Activated CD4-positive, alpha-beta T cell treated with anti-CD3 and anti-CD28 coated beads, Interleukin-2, amount 10 ng/mL, durations not matched to agents 24 days and 14 days (primary cell): ENCODE measurements at places on chromosomes 11 and 22. TPM values are rescaled to one million over a fixed set of nuclear protein-coding genes. Genes with fewer than 3 reads are reported as not detected.

- DNase-seq: no peak
- H3K27ac ChIP-seq: no peak overlapping the region
- H3K4me1 ChIP-seq: no peaks in the 10 kb centered on the region
- H3K27me3 ChIP-seq: peaks cover 14% of the 10 kb centered on the region
Observed at GRCh38 chr11:134554106-134554505, 142.1 kb upstream of the B3GAT1 start.

DNA sequence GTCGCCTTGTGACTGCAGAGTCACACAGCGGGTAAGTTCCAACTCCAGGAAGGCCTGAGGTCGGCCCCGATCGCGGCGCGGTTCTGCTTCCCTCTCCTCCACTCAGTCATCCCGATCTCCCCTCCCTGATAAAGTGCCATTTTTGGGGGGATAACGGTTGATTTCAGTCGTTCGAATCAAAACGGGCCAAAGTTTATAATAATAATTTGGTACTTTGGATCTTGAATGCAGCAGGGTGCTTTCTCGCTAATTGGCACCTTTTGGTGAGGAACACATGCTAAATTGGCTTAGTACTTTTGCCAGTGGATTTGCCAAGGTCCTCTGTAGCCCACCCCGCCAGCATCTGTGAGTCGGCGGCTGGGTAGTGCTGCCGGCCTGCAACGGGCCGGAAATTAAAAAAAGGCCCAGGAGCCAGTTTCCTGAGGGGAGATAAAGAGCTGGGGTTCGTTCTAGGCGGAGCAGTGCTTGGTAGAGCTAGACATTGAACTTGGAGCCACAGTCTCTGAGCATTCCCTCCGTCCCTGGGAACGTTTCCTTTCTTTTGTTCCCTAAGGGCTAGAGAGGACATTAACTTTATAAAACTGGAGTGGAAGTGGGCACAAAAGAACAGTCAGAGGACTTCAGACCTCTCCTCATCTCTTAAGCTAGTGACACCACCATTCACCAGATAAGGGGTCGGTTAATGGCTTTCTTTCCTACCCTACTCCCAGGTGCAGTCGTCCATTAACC is 997 bp downstream of the UBE2L3 start:
- peak overlapping the region; percentile 90 for H3K4me3 ChIP-seq
- peak overlapping the region; percentile 90 for H3K27ac ChIP-seq
- DNase-seq: peak; percentile 77
- peaks cover 33% of the 10 kb centered on the region for H3K4me1 ChIP-seq
- H3K27me3 ChIP-seq: no peaks in the 10 kb centered on the region
- peaks cover 24% of the 10 kb centered on the region for H3K36me3 ChIP-seq

- H3K27me3 ChIP-seq: peaks cover 2% of the 10 kb centered on the region
- no peak for DNase-seq
- no peaks in the 10 kb centered on the region for H3K36me3 ChIP-seq
- no peaks in the 10 kb centered on the region for H3K4me1 ChIP-seq
Observed at GRCh38 chr11:15730995-15731385, 616.3 kb downstream of the INSC start.

- no peaks in the 10 kb centered on the region for H3K36me3 ChIP-seq
- no peak overlapping the region for H3K27ac ChIP-seq
- no peaks in the 10 kb centered on the region for H3K4me1 ChIP-seq
- no peak overlapping the region for H3K4me3 ChIP-seq
Observed at GRCh38 chr11:105315287-105315686, 175.7 kb upstream of the CARD18 start.

- no peak for DNase-seq
- H3K36me3 ChIP-seq: peaks cover 12% of the 10 kb centered on the region
- H3K27ac ChIP-seq: no peak overlapping the region
Observed at GRCh38 chr11:665704-666281, 28.7 kb downstream of the DRD4 start.

GRCh38 chr11:94786264-94787126 is 18.3 kb downstream of the AMOTL1 start:
- no peak overlapping the region for H3K4me3 ChIP-seq
- no peaks in the 10 kb centered on the region for H3K4me1 ChIP-seq
- DNase-seq: peak; percentile 69
- H3K27me3 ChIP-seq: peaks cover 18% of the 10 kb centered on the region

DNA sequence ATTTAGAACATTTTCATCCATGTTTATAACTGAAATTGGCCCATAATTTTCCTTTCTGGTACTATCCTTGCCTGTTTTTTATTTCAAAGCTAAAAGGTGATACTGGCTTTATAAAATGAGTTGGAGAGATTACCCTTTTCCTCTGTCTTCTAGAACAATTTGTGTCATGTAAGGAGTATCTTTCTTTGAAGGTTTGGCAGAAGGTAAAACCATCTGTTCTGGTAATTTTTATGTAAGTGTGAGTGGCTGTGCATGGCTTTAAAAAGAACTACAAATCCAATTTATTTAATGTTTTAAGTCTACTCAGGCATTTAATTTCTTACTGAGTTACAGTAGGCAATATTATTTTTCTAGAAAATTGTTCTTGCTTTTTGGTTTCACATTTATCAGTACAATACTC is 7.7 kb upstream of the MRGPRD start:
- peaks cover 30% of the 10 kb centered on the region for H3K27me3 ChIP-seq
- no peak for DNase-seq
- no peak overlapping the region for H3K27ac ChIP-seq

DNA sequence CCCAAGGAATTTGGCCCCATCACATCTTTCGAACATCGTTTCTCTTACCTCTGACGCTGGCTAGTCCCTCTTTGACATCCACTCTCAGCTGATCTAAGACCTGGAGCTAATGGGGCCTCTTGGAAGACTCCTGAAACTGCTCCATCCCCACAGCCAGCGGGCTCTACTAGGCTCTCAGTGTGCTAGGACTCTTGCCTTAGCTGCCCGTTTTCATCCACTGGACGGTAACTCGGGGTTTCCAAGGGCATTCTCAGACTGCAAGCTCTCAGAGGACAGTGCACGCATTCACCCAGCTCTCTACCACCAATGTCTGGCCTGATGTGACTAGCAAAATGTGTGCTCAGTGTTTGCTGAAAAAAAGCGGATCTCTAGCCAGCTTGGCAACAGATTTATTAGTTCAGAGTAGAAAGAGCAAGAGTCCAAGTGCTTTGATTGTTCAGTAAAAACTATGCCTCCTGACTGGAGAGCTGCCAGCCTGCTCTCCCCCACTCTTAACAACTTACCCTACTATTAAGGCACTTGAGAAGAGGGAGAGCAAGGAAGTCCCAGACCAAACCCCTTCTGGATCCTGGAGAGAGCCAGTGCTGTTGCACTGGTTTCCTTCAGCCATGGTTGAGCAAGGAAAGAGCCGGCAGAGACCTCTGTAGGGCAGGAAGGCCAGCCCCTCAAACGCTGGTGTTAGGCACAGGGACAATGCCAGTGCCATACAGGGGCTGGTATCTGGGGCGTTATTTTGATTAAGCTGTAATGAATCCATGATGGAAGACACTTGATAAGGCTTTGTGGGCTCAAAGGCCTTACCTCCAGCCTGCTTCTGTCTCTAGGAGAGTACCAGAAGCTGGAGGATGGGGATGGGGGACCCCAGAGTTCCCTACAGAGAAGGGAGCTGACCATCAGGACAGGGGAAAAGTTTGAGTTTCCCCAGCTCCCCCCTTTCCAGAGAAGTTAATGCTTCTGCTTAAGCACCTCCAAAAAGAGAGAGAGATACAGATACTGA is 9.2 kb downstream of the RELA start:
- peak overlapping the region; percentile 94 for H3K27ac ChIP-seq
- no peaks in the 10 kb centered on the region for H3K27me3 ChIP-seq
- peaks cover 65% of the 10 kb centered on the region for H3K36me3 ChIP-seq
- peaks cover 32% of the 10 kb centered on the region for H3K4me1 ChIP-seq

- no peaks in the 10 kb centered on the region for H3K36me3 ChIP-seq
- H3K4me3 ChIP-seq: no peak overlapping the region
- H3K27ac ChIP-seq: no peak overlapping the region
- no peak for DNase-seq
- H3K4me1 ChIP-seq: no peaks in the 10 kb centered on the region
Observed at GRCh38 chr11:3136546-3137455, 28.3 kb downstream of the OSBPL5 start.

DNA sequence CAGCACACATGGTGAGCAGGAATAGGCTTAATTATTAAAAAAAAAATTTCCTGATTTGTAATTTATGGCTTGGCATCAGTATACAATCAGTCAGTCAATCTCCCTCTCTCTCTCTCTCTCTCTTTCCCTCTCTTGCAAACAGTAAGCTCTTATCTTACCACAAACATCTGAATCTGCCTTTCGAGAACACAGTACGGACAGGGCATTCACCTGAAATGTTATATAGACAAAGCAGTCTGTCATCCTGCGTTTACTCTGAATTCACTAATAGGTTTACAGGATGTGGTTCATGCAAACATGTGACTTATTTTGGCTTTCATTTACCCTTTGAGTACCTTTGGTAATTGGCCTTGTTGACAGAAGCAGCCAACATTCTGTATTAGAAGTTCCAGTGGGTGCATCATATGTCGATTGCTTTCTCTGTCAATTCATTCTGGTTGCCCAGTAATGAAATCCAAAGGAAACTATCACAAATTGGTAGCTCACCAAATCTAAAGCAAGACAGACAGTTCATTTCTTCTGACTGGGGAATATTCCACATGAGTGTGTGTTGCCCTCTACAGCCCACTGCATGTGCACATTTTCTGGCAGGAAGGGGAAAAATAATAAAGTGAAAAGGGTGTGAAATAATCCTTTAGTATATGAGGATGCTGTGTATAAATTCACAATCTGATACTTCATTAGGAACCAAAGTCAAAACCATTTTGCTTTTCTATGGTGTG is 1058.2 kb downstream of the LRRC4C start:
- H3K4me1 ChIP-seq: no peaks in the 10 kb centered on the region
- no peaks in the 10 kb centered on the region for H3K27me3 ChIP-seq
- no peak for DNase-seq
- H3K27ac ChIP-seq: no peak overlapping the region

DNA sequence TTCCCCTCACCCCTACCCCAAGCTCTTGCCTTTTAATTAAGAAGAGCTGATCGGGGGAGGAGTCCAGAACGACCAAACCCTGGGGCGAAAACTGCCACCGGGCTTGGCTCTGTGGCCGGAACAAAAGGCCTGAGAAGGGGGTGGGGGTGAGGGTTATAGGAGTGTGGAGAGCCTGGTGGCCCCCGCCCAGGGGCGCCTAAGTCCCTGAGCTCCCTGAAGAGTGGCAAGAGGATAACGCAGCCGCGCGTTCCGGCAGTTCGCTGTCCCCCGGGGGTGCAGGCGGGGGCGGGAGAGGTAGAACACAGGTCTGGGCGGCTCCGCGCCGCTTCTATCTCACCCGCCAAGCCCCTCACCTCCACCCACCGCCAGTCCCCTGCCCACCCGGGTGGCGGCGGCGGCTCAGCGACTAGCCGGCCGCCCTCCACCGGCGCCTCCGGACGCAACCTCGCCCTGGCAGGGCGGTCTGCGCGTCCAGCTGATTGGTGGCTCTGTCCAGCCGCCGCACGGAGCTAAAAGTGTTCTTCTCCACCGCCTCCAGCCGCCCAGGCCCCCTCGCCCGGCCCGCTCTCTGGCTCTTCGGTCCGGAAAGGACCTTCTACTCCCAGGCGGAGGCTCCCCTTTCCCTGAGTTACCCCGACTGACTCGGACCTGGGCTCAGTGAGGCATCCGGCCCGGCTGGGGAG is 18.7 kb upstream of the BDNF start:
- no peak for DNase-seq
- H3K36me3 ChIP-seq: peaks cover 4% of the 10 kb centered on the region
- no peaks in the 10 kb centered on the region for H3K4me1 ChIP-seq
- H3K27ac ChIP-seq: no peak overlapping the region

GRCh38 chr11:61489833-61490721 is 18.5 kb upstream of the LRRC10B start:
- no peak overlapping the region for H3K4me3 ChIP-seq
- no peak for DNase-seq

GRCh38 chr11:30479899-30480298 is 106.3 kb downstream of the MPPED2 start:
- no peak for DNase-seq
- H3K36me3 ChIP-seq: no peaks in the 10 kb centered on the region
- peaks cover 2% of the 10 kb centered on the region for H3K27me3 ChIP-seq
- H3K4me1 ChIP-seq: no peaks in the 10 kb centered on the region

DNA sequence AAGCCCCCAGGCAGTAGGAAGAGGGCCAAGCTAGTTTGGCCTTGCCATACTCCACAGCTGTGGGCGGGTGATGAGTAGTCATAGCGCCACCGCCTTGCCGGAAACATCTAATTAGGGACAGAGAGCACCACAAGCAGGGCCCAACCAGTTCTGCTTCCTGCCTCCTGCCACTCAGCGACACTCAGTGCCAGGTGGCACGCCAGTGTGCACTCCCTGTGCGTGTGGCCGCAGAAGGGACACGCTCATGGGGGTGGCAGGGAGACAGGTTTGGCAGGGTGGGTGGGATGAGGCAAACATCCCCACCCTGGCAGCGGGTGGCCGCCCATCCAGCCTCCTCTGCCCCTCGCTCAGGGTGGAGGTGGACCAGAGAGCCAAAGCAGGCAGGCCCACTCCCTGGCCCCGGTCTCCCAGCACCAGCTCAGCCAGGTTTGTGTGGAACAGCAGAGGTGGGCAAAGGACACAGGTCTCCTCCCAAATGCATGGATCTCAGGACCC is 4.9 kb downstream of the OVOL1 start:
- no peak overlapping the region for H3K4me3 ChIP-seq
- peak; percentile 89 for DNase-seq
- H3K27me3 ChIP-seq: peaks cover 20% of the 10 kb centered on the region
- H3K4me1 ChIP-seq: peaks cover 29% of the 10 kb centered on the region
- H3K36me3 ChIP-seq: no peaks in the 10 kb centered on the region

- H3K4me1 ChIP-seq: peaks cover 9% of the 10 kb centered on the region
- no peak for DNase-seq
- no peaks in the 10 kb centered on the region for H3K36me3 ChIP-seq
- H3K27ac ChIP-seq: no peak overlapping the region
Observed at GRCh38 chr11:75653532-75653931, 15.3 kb downstream of the MAP6 start.

- no peaks in the 10 kb centered on the region for H3K27me3 ChIP-seq
- DNase-seq: no peak
- peaks cover 20% of the 10 kb centered on the region for H3K4me1 ChIP-seq
- H3K4me3 ChIP-seq: peak overlapping the region; percentile 89
- H3K36me3 ChIP-seq: peaks cover 8% of the 10 kb centered on the region
Observed at GRCh38 chr22:20395181-20395906, 1.4 kb downstream of the ZNF74 start.

- peak overlapping the region; percentile 94 for H3K27ac ChIP-seq
- no peaks in the 10 kb centered on the region for H3K27me3 ChIP-seq
- peaks cover 73% of the 10 kb centered on the region for H3K4me1 ChIP-seq
- no peak for DNase-seq
Observed at GRCh38 chr11:12118949-12119348, 8.6 kb downstream of the MICAL2 start.

Gene HBG2
- not detected in 2 replicates for total RNA-seq

Gene MPEG1
- total RNA-seq: not detected in 2 replicates

Gene TTC36
- total RNA-seq: 0.38 and 0.65 TPM in 2 replicates

Gene SERPING1
- 0.14 and 0.28 TPM in 2 replicates for total RNA-seq

Gene MPPED2
- not detected in 2 replicates for total RNA-seq

Gene APOL5
- not detected in 2 replicates for total RNA-seq

Gene CLMP
- 0.05 and 0.12 TPM in 2 replicates for total RNA-seq
